ENCODE measurements at places on chromosomes 3 and 15. TPM values are rescaled to one million over a fixed set of nuclear protein-coding genes. Genes with fewer than 3 reads are reported as not detected.

Gene GOLGA8R
- polyA plus RNA-seq = 9.7 TPM

Gene ABHD6
- polyA plus RNA-seq = 6.2 TPM

Gene CD47
- polyA plus RNA-seq = 189 TPM

- DNase-seq = no peak
Measured at GRCh38 chr3:71371282-71371681, 212.2 kb downstream of the FOXP1 start.

- DNase-seq = no peak
Measured at GRCh38 chr3:176172492-176172891, 1024.8 kb downstream of the TBL1XR1 start.

- DNase-seq = no peak
Measured at GRCh38 chr3:89606151-89606550, 498.7 kb downstream of the EPHA3 start.

DNA sequence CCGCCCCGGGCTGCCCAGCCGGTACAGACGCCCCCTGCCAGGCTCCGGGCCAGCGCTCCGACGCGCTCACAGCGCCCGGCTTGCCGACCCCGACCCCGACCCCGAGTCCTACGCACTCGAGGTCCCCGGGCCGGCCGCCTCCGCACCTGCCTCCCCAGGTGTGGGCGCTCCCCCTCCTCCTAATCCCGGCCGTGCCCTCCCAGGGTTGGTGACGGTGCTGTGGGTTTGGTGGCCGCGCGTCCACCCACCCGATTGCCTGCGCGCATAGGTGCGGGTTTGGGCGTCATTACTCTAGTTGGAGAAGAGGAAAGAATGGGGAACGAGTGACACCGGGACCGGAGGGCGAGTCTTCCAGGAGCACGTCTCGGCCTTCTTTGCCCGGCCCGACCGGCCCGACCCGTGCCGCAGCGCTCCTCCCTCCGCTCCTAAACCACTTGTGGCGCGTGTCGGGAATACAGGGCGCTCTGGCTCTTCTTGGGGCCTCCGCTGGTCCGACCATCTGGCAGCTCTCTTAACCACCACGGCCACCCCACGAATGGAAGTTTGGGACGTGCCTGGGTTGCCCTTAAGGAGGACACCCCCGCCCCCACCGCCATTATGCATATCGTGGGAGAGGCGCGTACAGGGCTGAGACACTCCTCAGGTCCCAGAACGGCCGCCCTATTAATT lies 810 bp upstream of the THRB start:
- DNase-seq = peak; percentile 55

DNA sequence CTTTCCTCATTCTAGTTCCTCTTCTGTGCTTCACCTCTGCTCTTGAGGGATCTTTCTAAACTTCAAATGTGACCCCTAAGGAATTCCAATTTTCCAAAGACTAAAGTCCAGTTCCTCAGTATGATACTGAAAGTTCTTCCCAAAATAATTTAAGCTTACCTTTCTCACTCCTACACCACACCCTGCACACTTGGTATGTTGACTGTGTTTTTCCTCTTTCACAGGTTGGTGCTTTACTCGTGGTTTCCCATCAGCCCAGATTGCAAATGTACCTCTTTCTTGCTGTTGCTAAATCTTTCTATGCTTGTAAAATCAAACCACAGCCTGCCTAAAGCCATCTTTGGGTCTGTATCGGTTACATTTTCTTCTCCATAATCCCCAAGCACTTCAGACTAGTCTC lies 30.5 kb upstream of the CLDN16 start:
- no peak for DNase-seq

- no peak for DNase-seq
Measured at GRCh38 chr3:32165442-32165841, 59.0 kb downstream of the GPD1L start.
